AG08395 (cell line): ENCODE measurements at places on chromosomes 11 and 22.

DNA sequence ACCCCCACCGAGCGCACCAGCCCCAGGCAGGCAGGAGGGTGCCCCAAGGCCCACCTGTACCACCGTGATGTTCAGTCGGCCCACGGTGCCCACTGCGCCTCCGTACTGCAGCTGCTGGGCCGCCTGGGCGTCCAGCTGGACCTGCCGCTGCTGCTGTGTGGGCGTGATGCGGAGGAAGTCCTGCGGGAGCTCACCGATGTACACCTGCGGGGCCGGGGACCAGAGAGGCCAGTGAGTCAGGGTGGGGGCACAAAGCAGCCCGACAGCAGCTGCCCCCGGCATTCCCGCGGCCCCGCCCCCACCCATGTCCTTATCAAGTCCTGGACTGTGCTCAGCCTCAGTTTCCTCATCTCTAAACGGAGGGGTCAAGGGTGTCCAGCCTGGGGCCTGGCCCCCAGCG lies 13.8 kb downstream of the TOLLIP start:
- no peak for DNase-seq

DNA sequence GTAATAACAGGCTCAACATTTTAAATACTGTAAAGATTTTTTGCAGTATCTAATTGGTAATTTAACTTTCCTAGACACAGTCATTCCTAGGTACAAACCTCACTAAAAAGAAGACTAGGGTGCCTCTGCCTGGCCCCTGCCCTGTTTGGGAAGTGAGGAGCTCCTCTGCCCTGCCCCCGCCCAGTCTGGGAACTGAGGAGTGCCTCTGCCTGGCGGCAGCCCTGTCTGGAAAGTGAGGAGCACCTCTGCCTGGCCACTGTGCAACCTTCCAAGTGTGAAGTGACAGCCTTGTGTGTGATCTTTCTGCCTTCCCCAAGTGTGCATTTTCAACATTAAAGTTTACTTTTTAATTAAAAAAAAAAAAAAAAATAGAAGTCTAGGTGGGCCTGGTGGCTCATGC lies 4.2 kb downstream of the CHORDC1 start:
- DNase-seq, result no peak

DNA sequence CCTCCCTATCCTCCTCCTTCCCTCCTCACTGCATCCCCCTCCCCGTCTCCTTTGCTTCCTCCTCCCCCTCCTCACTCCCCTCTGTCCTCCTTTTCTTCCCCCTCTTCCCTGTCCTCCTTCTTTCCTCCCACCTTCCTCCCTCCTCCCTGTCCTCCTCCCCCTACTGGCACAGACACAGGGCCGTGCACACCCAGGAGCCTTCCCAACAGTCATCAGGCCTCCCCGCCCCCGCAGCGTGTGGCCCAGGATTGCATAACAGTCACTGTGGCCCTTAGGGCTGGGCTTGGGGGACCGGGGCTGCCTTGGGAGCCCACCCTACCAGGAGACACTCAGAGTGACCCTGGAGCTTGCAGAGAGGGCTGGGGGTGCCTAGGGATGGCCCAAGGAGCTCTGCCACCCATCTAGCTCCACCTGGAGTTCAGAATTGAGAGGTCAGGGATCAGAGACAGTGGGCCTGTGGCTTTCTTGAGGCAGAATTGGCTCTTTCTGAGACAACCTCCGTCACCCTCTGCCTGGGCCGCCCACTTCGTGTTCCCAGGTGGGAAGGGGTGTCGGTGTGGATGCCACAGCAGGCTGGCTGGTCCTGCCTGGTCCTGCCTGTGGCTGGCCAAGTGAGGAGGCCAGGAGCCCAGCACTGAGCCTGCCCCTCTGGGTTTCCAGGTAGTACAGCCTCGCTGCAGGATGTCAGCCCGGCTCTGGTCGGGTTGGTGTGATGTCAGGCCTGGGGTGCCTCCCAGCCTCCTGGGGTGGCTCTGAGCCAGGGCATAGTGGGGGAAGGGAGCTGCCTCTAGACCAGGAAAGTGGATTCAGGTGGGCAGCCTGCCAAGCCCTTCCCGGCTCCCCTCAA lies 1.6 kb downstream of the SPI1 start:
- DNase-seq, result no peak

GRCh38 chr22:45578524-45579147 lies 76.0 kb downstream of the FBLN1 start:
- no peak for DNase-seq

DNA sequence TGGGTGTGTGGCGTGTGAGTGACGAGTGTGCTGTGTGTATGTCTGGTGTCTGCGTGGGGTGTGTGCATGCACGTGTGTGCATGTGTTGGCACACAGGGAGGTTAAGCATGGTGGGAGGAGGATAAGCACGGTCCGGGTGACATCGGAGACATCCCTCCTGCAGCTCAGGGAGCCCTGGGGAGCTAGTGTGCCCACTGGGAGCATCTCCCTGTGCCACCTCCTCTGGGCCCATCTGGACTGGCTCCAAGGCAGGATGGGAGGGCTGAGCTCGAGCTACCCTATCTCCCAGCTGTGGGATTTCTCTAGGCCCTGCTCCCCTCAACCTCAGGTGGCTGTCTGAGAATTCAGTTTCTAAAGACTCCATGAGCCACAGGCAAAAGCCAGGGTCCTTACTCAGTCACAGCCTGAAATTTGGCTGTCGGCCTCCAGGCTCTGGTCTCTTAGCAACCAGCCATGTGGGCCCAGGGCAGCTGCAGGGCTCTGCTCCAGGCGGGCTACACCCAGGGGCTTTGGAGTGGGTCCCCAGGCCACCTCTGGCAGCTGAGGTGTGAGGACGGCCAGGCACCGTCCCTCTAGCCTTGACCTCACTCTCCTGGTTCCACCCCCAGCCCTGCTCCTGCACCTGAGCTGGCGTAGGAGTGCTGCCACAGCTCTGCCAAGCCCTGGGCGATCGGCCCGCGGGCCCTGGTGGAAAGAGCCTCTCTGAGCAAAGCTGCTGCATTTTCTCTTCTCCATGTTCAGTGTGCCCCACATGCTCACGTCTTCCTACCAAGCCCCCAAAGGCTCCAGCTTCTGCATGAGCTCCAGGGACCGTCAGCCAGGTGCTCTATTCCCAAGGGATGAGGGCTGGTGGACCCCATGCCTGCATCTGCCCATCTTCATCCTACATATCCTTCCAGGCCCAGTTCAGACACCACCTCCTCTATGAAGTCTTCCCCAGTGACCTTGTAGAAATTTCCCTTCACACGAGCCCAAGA lies 39.7 kb downstream of the RTL6 start:
- no peak for DNase-seq

DNA sequence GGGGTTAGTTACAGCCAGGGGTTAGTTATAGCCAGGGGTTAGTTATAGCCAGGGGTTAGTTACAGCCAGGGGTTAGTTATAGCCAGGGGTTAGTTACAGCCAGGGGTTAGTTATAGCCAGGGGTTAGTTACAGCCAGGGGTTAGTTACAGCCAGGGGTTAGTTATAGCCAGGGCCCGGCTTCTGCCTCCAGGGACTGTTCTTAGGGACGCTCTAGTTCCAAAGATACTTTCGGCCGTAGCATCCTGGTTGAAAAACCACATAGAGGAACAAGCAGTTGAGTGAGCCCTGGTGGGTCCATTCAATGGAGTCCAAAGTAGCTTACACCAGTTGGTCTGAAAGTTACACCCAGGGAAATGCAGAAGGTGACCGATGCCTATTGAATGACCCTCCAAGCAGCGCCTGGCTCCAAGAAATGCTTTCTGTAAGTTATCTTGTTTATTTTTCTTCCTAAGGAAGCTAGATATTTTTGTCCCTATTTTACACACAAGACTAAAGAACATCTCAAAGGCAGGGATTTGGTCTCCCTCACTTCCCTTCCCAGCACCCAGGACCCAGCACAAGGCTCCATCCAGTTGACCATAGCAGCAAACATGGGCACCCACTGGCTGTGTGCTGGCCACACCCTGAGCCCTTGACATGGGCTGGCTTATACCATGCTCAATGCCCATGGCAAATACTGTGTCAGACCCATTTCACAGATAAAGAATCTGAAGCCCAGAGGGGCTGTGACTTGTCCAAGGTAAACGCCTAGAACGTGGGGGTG lies 49.7 kb upstream of the SHISAL1 start:
- no peak for DNase-seq

- peak; percentile 78 for DNase-seq
These were observed 75.8 kb downstream of the CD44 start for GRCh38 chr11:35214792-35215193.

- DNase-seq, result no peak
These were observed 9.9 kb downstream of the UCP3 start for GRCh38 chr11:73998846-73999575.

GRCh38 chr11:21707116-21707739 lies 485.7 kb upstream of the ANO5 start:
- no peak for DNase-seq

GRCh38 chr22:21727768-21728167 lies 7.8 kb downstream of the YPEL1 start:
- DNase-seq, result no peak

GRCh38 chr11:50246183-50246582 lies 213.5 kb downstream of the OR4C45 start:
- DNase-seq, result no peak

- DNase-seq, result no peak
These were observed 1084.9 kb downstream of the BRD1 start for GRCh38 chr22:48742556-48743343.

- DNase-seq, result peak; percentile 21
These were observed 88.9 kb downstream of the MAML2 start for GRCh38 chr11:96254087-96254486.

DNA sequence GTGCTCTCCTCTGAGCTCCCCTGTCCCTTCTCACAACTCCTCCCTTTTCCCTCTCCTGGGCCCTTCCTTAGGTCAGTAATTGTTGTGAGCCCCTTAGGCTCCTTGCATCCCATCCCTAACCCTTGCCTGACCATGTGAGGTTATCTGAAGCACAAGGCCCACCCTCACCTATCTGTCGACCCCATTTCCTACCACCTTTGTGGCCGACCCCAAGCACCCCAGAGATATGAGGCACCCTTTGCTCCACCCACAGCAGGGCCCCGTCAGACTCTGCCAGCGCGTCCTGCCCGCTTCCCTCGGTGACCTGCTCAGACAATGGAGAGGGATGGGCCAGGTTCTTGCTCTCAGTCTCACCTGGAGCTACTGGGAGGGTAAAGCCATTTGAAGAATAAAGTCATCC lies 1.3 kb downstream of the GNG3 start:
- no peak for DNase-seq

- DNase-seq, result no peak
These were observed 1.0 kb downstream of the HOATZ start for GRCh38 chr11:111515591-111515990.

DNA sequence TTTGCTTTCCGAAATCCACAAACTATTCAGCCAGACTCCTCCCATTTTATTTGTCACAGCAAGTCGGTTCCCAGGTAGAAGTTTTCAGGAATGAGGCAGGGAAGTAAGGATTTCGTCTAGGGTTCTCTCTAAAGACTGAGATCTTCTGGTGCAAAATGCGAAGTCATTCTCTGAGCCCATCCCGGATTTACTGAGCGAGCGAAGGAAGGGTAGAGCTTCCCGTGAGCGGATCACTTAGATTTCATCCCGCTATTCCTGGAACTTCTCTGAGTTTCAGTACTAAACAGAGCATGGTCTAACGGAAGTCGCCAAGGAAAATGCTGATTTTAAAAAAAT lies 3.1 kb upstream of the CALCA start:
- no peak for DNase-seq

DNA sequence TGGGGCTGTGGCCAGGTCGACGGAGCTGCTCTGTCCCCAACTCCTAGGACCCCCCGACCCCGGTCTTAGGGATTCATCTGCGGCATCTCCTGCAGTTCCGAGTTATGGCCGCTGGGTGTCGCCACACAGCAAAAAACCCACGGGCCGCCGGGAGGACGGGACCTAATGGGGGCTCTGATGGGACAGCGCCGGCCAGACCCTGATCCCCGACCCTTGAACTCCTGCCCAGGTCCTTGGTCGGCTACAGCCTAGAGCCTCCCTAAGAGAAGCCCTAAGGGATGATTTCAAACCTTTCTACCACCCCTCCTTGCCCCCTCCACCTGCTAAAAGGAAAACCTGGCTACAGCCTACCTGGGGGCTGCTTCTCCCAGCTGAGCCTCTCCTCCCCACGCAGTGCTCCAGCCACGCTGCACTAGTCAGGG lies 30.8 kb upstream of the LRRC10B start:
- DNase-seq, result peak; percentile 65

DNA sequence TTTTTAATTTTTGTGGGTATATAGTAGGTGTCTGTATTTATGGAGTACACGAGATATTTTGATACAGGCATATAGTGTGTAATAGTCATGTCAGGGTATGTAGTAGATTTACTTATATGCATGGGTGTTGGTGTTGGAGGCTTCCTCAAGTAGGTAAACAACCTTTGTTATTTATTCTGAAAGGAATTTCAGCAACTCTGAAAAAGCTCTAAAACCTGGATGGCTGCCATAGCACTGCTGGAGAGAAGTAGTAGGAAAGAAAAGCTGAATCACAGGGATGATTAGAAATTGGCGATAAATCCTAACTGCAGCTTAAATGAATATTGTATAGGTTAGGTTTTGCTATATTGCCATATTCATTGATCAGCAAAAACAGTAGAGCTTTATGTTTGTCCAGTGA lies 44.4 kb upstream of the ST14 start:
- DNase-seq, result peak; percentile 32

DNA sequence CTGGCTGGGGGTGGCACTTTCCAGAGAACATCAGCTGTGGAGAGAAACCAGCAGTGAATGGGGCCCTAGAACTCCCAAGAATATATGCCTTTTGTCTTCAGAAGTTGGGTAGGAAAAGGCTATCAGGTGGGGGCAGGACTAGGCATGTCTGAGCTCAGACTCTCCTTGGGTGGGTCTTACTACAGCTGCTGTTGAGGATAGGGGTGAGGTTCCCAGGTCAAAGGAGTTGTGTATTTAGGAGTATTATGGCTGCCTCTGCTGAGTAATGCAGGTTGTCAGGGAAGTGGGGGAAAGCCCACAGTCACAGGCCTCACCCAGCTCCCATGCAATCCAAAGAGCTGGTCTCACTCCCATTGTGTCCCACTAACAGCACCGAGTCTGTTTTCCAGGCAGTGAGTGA lies 26.1 kb downstream of the SLC22A9 start:
- no peak for DNase-seq

DNA sequence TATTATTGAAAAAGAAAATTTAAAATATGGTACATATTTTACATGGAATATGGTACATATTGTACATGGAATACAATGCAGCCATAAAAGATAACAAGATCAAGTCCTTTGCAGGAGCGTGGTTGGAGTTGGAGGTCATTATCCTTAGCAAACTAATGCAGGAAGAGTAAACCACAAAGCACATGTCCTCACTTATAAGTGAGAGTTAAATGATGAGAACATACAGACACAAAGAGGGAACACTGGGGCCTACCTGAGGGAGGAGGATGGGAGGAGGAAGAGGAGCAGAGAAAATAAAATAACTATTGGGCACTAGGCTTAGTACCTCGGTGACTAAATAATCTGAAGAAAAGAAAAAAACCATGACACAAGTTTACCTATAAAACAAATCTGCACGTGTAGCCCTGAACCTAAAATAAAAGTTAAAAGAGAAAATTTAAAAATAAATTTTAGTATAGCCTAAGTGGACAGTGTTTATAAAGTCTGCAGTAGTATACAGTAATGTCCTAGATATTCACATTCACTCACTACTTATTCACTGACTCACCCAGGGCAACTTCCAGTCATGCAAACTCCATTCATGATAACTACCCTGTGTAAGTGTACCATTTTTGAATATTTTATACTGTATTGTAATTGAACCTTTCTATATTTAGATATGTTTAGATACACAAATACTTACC lies 204.4 kb downstream of the FAM76B start:
- DNase-seq, result peak; percentile 16
